ENCODE measurements at places on chromosomes 13 and 19. TPM values are rescaled to one million over a fixed set of nuclear protein-coding genes. Genes with fewer than 3 reads are reported as not detected.
A peak's percentile ranks its signal among the peaks of the same experiment; 100 is the strongest.

KIR3DL1 gene
- not detected for total RNA-seq

STK11 gene
- total RNA-seq, result 61.6 TPM

GRCh38 chr13:20945952-20946383 is 43.4 kb upstream of the XPO4 start:
- no peaks in the 10 kb centered on the region for H3K36me3 ChIP-seq
- no peaks in the 10 kb centered on the region for H3K27me3 ChIP-seq
- DNase-seq, result no peak
- H3K27ac ChIP-seq, result no peak overlapping the region
- H3K4me3 ChIP-seq, result no peak overlapping the region

TMEM190 gene
- not detected for total RNA-seq

DNA sequence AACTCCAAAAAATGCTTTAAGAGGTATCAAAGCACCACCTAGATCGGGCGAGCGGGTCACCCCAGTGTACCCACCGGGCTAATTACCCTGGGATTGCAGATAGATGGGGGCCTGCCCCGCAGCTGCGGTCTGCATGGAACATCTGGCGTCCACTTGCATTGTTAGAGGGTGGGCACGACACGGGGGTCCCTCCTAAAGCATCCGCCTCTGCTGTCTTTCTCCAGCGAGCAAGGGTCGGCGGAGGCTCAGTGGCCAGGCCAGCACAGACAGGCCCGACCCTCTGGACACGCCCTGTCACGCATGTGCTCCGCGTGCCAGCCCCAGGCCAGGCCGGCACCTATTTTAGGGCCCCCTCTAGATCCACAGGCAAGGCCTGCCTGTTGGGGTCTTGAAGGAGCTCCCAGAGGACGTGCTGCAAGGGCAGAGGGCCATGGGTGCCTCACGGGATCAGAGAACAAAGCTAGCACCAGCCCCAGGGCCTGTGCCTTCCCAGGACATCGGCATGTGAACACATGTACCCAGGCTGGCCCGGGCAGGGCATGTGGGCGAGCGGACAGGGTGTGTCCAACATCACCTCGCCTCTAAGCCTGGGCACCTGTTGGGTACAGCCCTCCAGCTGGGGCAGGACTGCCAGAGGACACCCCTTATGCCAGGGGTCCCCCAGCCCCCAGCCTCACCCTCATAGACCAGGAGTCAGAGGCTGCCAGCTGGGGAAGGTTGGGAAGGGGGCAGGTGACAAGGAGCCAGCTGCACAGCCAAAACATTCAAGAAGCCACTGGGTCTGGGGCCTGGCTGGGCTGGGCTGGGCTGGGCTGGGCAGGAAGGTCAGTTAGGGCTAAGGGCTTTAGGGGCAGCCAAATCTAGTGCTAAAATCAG is 35.6 kb upstream of the NANOS3 start:
- H3K27ac ChIP-seq, result peak overlapping the region; percentile 99
- H3K27me3 ChIP-seq, result no peaks in the 10 kb centered on the region
- DNase-seq, result peak; percentile 78
- H3K4me1 ChIP-seq, result peaks cover 72% of the 10 kb centered on the region

RFPL4A gene
- total RNA-seq, result not detected

GRCh38 chr13:103403148-103403740 is 337.0 kb upstream of the SLC10A2 start:
- no peaks in the 10 kb centered on the region for H3K4me1 ChIP-seq
- no peaks in the 10 kb centered on the region for H3K36me3 ChIP-seq
- H3K27me3 ChIP-seq, result no peaks in the 10 kb centered on the region
- DNase-seq, result no peak
- H3K4me3 ChIP-seq, result no peak overlapping the region
- no peak overlapping the region for H3K27ac ChIP-seq
